Activated CD4-positive, alpha-beta memory T cell treated with anti-CD3 and anti-CD28 coated beads for 36 hours (primary cell): ENCODE measurements at places on chromosomes 12 and 14. TPM values are rescaled to one million over a fixed set of nuclear protein-coding genes. Genes with fewer than 3 reads are reported as not detected.

GRCh38 chr12:124603100-124603541 is 35.7 kb upstream of the NCOR2 start:
- no peaks in the 10 kb centered on the region for H3K36me3 ChIP-seq
- no peak for DNase-seq
- H3K4me1 ChIP-seq, result peaks cover 17% of the 10 kb centered on the region
- H3K27ac ChIP-seq, result no peak overlapping the region

DNA sequence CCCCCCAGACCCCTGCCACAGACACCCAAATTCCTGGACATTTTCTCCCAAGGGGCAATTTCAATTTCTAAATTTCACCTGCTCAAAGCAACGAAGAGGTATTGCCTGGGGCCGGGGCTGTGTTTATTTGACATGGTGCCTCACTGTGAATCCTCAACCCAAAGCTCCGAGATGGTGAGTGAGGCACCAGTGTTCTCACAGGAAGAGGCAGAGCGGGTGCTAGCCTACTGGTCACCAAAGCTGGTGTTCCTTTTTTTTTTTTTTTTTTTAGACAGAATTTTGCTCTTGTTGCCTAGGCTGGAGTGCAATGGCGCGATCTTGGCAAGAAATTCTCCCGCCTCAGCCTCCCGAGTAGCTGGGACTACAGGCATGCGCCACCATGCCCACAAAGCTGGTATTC is 14.8 kb upstream of the SH2B3 start:
- no peak overlapping the region for H3K4me3 ChIP-seq
- no peaks in the 10 kb centered on the region for H3K27me3 ChIP-seq
- H3K36me3 ChIP-seq, result no peaks in the 10 kb centered on the region
- no peak for DNase-seq

DNA sequence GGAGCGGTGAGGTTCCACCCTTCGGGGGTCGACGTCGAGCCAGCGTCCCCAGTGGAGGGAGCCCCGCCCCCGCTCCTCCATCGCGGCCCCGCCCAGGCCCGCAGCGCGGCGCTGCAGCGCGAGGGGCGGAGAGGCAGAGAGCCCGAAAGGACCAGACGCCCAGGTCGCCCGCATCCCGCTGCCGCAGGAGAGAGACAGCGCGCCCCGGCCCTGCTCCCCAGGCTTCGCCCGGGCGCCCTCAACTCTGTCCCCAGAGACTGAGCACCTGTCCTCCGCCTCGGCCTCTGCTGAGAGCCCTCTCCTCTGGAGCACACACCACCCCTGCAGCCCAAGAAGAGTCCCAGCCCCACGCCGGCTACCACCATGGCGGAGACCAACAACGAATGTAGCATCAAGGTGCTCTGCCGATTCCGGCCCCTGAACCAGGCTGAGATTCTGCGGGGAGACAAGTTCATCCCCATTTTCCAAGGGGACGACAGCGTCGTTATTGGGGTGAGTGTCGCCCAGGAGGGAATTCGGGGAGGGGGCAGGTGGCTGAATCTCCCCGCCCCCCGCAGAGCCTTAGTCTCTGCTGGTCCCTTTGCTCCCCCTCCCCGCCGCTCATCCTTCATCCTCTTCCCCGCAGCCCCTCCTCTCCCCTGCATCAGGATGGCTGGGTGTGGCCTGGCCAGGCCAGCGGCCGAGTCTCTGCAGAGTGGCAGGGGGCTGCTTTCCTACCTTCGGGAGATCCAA is at the start of gene KIF5A:
Gene KIF5A (plus strand): TSS at position 136 of the 732 bp plus-strand sequence. CDS start 228 bp downstream, at position 364.
- H3K27me3 ChIP-seq, result peaks cover 9% of the 10 kb centered on the region
- H3K27ac ChIP-seq, result no peak within 1 kb of the TSS
- DNase-seq, result peak; percentile 72
- peaks cover 35% of the 10 kb centered on the region for H3K4me1 ChIP-seq
- H3K36me3 ChIP-seq, result peaks cover 13% of the 10 kb centered on the region
- H3K4me3 ChIP-seq, result peak within 1 kb of the TSS; percentile 74

GRCh38 chr12:8970432-8970831 is 18.9 kb upstream of the KLRG1 start:
- DNase-seq, result no peak
- no peak overlapping the region for H3K27ac ChIP-seq

DNA sequence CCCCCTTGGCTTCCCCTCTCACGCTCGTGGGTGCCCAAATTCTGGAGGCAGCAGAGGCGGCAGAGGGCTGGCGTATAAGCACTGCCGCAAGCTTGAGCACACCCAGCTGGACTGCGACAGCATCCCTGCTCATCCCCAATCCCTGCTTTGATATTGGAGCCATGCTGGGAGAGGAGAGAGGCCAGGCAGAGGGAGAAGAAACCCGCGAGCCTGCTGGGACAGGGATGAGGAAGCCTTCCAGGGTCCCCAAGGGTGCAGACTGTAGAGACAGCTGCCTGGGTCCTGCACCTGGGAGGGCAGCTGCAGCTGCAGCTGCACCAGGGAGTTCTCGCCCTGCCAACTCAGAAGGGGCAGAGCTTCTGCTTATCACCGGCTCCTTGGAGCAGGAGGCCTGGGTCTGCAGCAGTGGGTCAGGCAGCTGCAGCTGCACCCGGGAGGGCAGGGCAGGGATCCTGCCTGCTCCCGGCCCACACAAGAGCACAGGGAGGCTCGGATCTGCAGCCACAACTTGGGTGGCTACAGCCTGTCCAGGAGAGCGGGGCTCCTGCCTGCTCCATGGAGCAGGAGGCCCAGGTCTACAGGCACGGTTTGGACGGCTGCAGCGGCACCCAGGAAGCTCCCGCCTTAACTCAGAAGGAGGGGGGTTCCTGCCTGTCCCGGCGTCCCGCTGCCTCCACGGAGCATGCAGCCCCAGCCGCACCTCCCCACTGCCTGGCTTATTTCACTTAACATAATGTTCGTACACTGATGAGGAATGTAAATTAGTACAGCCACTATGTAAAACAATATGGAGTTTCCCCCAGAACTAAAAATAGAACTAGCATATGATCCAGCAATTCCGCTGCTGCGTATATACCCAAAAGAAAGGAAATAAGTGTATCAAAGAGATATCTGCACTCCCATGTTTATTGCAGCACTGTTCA is 60.4 kb upstream of the SGPP1 start:
- no peak overlapping the region for H3K27ac ChIP-seq
- no peak overlapping the region for H3K4me3 ChIP-seq
- H3K4me1 ChIP-seq, result no peaks in the 10 kb centered on the region
- peaks cover 2% of the 10 kb centered on the region for H3K27me3 ChIP-seq
- H3K36me3 ChIP-seq, result no peaks in the 10 kb centered on the region

DNA sequence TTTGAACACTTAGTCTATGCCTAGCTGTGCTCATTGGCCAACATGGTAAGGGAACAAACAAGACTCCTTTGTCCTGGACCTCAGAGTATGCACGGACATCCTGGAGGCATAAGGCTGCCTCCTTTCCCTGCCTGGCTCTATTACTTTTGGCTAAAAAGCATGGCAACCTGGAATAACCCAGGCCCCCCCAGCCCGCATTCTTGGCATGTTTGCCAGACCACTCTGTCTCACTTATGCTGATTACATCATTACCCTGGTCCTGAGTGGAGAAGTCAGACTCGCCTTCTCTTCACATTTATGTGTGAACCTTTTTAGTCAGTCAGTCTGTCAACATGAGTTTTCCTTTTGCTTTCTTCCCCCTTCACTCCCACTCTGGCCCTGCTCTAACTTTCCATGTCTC is 58.0 kb upstream of the ELK3 start:
- no peak for DNase-seq
- no peak overlapping the region for H3K27ac ChIP-seq
- no peak overlapping the region for H3K4me3 ChIP-seq
- H3K36me3 ChIP-seq, result no peaks in the 10 kb centered on the region

Gene C14orf180
- total RNA-seq, result not detected
